Uterus (tissue), 4 donors: ENCODE measurements at places on chromosomes 13 and 19. TPM values are rescaled to one million over a fixed set of nuclear protein-coding genes. Genes with fewer than 3 reads are reported as not detected.

The ZNF568 gene
- 10.2 TPM for total RNA-seq

- no peaks in the 10 kb centered on the region for H3K36me3 ChIP-seq
- H3K4me1 ChIP-seq: no peaks in the 10 kb centered on the region
- H3K27ac ChIP-seq: peak overlapping the region; percentile 27
- H3K27me3 ChIP-seq: no peaks in the 10 kb centered on the region
These were observed 31.3 kb upstream of the ASF1B start for GRCh38 chr19:14167576-14168138.

The KLHL1 gene
- not detected for total RNA-seq

DNA sequence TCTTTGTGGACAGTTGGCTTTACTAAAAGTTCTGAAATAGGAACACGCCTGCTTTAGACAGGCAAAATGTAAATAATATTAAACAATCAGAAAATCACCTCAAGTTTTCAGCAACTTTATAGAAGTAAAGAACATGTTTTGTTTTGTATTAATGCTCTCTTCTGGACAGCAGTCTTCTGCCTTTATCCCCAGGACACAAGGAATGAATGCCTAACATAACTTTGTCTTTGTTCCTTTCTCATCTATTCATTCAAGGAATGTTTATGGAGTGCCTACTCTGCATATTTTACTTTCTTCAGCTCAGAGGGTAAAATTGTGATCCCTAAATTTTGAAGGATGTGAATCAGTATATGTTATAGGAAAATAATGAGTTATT lies 325.4 kb downstream of the FOXO1 start:
- H3K4me3 ChIP-seq: no peak overlapping the region
- H3K27me3 ChIP-seq: no peaks in the 10 kb centered on the region
- H3K27ac ChIP-seq: no peak overlapping the region
- no peaks in the 10 kb centered on the region for H3K36me3 ChIP-seq

GRCh38 chr19:46840498-46840942 lies 10.1 kb downstream of the AP2S1 start:
- H3K36me3 ChIP-seq: no peaks in the 10 kb centered on the region
- DNase-seq: peak; percentile 57
- H3K27ac ChIP-seq: peak overlapping the region; percentile 39
- H3K27me3 ChIP-seq: no peaks in the 10 kb centered on the region
- H3K4me3 ChIP-seq: no peak overlapping the region
- H3K4me1 ChIP-seq: no peaks in the 10 kb centered on the region
